ENCODE measurements at places on chromosomes 7 and 10.

DNA sequence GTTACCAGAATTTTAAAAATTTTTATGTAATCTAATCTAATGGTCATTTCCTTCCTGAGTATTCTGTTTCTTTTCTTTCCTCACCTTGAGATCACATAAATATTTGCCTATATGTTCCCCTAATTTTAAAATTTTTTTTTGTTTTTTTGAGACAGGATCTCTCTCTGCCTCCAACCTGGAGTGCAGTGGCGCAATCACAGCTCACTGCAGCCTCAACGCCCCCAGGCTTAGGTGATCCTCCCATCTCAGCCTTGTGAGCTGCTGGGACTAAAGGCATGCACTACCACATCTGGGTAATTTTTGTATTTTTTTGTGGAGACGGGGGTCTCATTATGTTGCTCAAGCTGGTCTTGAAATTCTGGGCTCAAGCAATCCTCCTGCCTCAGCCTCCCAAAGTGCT lies 4.1 kb upstream of the PROSER2 start:
- peak; percentile 65 for DNase-seq

DNA sequence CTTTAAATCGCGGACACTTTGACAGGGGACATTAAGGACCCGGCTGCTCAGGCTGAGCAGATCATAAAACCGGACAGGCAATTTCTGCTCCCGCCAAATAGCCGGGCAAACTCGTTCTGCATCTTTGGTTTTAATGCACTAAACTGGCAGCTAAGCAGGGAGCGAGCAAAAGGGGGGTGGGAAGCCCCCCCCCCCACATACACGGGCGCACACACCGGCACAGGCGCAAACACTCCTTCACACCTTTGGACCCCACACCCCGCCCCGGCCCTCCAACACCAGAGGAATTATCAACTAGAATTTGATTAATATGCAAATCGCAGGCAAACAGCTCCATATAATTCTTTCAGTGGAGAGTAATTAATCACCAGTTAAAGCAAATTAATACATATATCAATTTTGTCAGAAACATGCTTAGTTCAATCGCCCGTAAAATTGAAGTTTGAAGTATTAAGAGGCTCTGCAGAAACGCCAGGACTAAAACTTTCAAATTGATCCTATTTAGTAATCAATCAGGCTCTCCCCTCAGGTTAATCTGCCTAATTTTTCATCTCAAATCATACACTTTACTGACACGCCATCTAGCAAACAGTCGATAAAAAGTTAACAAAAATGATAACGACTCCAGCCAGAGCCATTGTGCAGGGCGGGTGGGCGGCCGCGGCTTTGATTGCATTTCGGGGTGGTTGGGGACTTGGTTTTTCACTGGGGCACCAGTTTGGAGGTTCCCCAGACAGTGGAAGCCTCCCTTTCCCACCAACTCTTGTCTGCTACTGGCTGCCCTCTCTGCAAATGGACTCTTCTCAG lies 9.9 kb downstream of the LBX1 start:
- DNase-seq, result no peak

- peak; percentile 57 for DNase-seq
These were observed 95.9 kb upstream of the HDAC9 start for GRCh38 chr7:18399436-18400235.

GRCh38 chr7:42478717-42479116 lies 241.7 kb upstream of the GLI3 start:
- no peak for DNase-seq

DNA sequence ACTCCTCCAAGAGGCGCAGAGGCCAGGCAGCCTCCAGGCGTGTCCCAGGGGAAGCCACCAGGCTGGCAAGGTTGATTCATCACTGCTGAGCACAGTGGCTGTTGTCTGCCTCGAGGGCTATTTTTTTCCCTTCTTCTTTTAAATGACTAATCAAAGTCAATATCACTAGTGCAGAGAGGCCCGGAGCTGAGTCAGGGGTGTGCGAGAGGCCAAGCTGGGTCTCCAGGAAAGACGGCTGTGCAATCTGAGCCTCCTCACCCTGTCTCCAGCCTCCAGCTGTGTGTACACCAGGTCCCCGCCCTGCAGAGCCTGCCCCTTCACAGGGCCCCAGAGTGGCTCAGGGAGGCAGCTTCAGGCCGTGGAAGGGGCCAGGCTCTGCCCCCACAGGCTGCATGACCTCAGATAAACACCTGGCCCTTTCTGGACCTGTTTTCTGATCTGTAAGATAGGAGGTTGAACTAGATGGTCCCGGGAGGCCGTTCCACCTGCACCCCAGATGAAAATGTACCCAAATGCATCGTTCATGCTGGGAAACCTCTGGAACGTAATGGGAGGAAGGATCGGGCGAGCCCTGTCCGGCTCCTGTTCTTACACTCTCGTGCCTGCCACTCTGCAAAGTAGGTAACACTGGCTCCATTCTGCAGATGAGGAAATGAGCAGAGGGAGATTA lies 3.7 kb downstream of the STX1A start:
- DNase-seq, result peak; percentile 94

GRCh38 chr10:132538031-132538789 lies 623 bp downstream of the INPP5A start:
- peak; percentile 46 for DNase-seq

GRCh38 chr10:70816220-70816894 lies 609 bp downstream of the SGPL1 start:
- DNase-seq, result peak; percentile 92

GRCh38 chr10:101132636-101133473 lies 1.8 kb downstream of the TLX1 start:
- no peak for DNase-seq

- no peak for DNase-seq
These were observed 34.7 kb upstream of the SLC35B4 start for GRCh38 chr7:134351424-134351823.
